Diencephalon (tissue), 1 donor: ENCODE measurements at places on chromosomes 1 and 21. TPM values are rescaled to one million over a fixed set of nuclear protein-coding genes. Genes with fewer than 3 reads are reported as not detected.

GBP2 gene
- 0.46 TPM for total RNA-seq

LRRC53 gene
- total RNA-seq: 0.23 TPM

LIN9 gene
- total RNA-seq: 11.3 TPM

SLC26A9 gene
- not detected for total RNA-seq

LRRC3 gene
- total RNA-seq: 5.8 TPM

NGF gene
- total RNA-seq: 2.1 TPM

TMEM201 gene
- total RNA-seq: 9.0 TPM

CHI3L1 gene
- 1.2 TPM for total RNA-seq

KCND3 gene
- 40.8 TPM for total RNA-seq

SEC16B gene
- total RNA-seq: 1.2 TPM

JAM2 gene
- total RNA-seq: 20.8 TPM

NUAK2 gene
- total RNA-seq: 0.92 TPM

TOR1AIP1 gene
- total RNA-seq: 31.6 TPM

NUP210L gene
- 0.23 TPM for total RNA-seq

MARK1 gene
- 58.8 TPM for total RNA-seq

KRTCAP2 gene
- 60.2 TPM for total RNA-seq

SPATA45 gene
- 3.2 TPM for total RNA-seq

ATP1A2 gene
- total RNA-seq: 131 TPM

TFF3 gene
- not detected for total RNA-seq

PLD5 gene
- total RNA-seq: 6.0 TPM

S100A7A gene
- not detected for total RNA-seq

SLAMF9 gene
- total RNA-seq: not detected

BTBD8 gene
- total RNA-seq: 93.0 TPM

MROH9 gene
- not detected for total RNA-seq

OR6K3 gene
- not detected for total RNA-seq

CCT8 gene
- total RNA-seq: 179 TPM

LHX8 gene
- 26.8 TPM for total RNA-seq

EPHA2 gene
- total RNA-seq: 2.5 TPM

CLCA2 gene
- total RNA-seq: not detected

F13B gene
- total RNA-seq: not detected

FAM72D gene
- total RNA-seq: 0.92 TPM

HIVEP3 gene
- total RNA-seq: 9.7 TPM

CA14 gene
- 1.8 TPM for total RNA-seq

OR2C3 gene
- 0.23 TPM for total RNA-seq

C1QC gene
- 18.0 TPM for total RNA-seq

LMOD1 gene
- total RNA-seq: 0.46 TPM

NDUFS2 gene
- 143 TPM for total RNA-seq

KRTAP10-12 gene
- total RNA-seq: not detected

CHRM3 gene
- total RNA-seq: 44.3 TPM

SYF2 gene
- total RNA-seq: 36.9 TPM

KRTAP12-2 gene
- not detected for total RNA-seq

PTPN22 gene
- total RNA-seq: 0.92 TPM

ALPL gene
- total RNA-seq: 10.4 TPM

PTAFR gene
- 3.5 TPM for total RNA-seq

PAQR6 gene
- 25.6 TPM for total RNA-seq

TSSK3 gene
- not detected for total RNA-seq

CYP4A22 gene
- not detected for total RNA-seq

KCNE2 gene
- total RNA-seq: 0.23 TPM

AGT gene
- 42.4 TPM for total RNA-seq

AGPAT3 gene
- 35.8 TPM for total RNA-seq

PGLYRP4 gene
- not detected for total RNA-seq

MYOG gene
- not detected for total RNA-seq

AMY2A gene
- not detected for total RNA-seq
